ENCODE measurements at places on chromosomes 6 and 20. TPM values are rescaled to one million over a fixed set of nuclear protein-coding genes. Genes with fewer than 3 reads are reported as not detected.

Gene ENPP5
- total RNA-seq = 4.2 TPM

- H3K4me1 ChIP-seq = no peaks in the 10 kb centered on the region
- DNase-seq = no peak
- no peak overlapping the region for H3K27ac ChIP-seq
- no peak overlapping the region for H3K4me3 ChIP-seq
- no peaks in the 10 kb centered on the region for H3K27me3 ChIP-seq
These were observed 27.4 kb downstream of the CBLN4 start for GRCh38 chr20:55977690-55978459.

DNA sequence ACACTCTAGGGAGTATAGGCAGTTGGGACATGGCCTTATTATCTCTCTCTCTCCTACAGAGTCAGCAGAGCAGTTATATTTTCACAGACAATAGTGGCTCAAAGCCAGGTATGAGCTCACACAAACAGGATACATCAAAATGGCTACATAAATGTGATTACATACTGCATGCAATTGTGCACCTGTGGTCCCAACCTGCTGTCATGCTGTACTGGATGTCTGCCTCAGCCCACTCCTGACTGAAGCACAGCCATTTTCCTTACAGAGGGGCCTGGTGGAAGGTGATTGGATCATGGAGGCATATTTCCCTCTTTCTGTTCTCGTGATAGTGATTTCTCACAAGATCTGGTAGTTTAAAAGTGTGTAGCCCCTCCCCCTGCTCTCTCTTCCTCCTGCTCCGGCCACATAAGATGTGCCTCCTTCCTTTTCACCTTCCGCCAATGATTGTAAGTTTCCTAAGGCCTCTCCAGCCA lies 37.0 kb upstream of the SAMHD1 start:
- H3K4me1 ChIP-seq = peaks cover 6% of the 10 kb centered on the region
- H3K36me3 ChIP-seq = peaks cover 7% of the 10 kb centered on the region
- no peak overlapping the region for H3K4me3 ChIP-seq
- peak overlapping the region; percentile 21 for H3K27ac ChIP-seq
- DNase-seq = no peak
- H3K27me3 ChIP-seq = no peaks in the 10 kb centered on the region

GRCh38 chr20:22572491-22572890 lies 11.9 kb downstream of the FOXA2 start:
- no peak overlapping the region for H3K4me3 ChIP-seq
- peaks cover 98% of the 10 kb centered on the region for H3K27me3 ChIP-seq
- no peaks in the 10 kb centered on the region for H3K36me3 ChIP-seq
- H3K27ac ChIP-seq = peak overlapping the region; percentile 82
